GM04504 (cell line): ENCODE measurements at places on chromosomes 2 and 18.

DNA sequence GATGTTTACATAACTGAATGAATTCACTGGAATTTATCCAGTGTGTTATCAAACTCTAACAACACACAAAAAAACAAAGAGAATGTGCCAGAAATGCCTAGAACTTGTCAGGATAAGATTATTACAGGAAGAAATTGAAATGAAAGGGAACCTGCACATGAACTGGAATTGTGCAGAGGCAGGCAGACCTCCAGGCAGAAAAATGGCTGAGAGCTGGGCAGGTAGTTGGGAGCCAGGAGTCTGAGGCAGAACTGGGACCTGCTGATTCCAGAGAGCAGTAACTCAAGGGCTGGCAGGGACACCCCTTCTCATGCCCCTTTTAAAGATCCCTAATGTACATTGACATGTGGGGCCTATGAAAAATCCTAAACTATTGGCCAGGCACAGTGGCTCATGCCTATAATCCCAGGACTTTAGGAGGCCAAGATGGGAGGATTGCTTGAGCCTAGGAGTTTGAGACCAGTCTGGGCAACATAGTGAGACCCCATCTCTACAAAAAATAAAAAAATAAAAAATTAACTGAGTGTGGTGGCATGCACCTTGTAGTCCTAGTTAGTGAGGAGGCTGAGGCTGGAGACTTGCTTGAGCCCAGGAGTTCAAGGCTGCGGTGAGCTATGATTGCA is 674 bp upstream of the SP110 start:
- no peak for DNase-seq

GRCh38 chr2:89763581-89764485 is 1072.4 kb downstream of the RPIA start:
- DNase-seq, result no peak

- no peak for DNase-seq
These were observed 76.2 kb downstream of the KIAA2012 start for GRCh38 chr2:202149155-202149762.

GRCh38 chr2:240200230-240201051 is 60.0 kb upstream of the OTOS start:
- no peak for DNase-seq

GRCh38 chr2:36670881-36671595 is 25.5 kb upstream of the VIT start:
- DNase-seq, result no peak

- peak; percentile 67 for DNase-seq
These were observed 124.0 kb downstream of the MDH1 start for GRCh38 chr2:63712748-63713147.

DNA sequence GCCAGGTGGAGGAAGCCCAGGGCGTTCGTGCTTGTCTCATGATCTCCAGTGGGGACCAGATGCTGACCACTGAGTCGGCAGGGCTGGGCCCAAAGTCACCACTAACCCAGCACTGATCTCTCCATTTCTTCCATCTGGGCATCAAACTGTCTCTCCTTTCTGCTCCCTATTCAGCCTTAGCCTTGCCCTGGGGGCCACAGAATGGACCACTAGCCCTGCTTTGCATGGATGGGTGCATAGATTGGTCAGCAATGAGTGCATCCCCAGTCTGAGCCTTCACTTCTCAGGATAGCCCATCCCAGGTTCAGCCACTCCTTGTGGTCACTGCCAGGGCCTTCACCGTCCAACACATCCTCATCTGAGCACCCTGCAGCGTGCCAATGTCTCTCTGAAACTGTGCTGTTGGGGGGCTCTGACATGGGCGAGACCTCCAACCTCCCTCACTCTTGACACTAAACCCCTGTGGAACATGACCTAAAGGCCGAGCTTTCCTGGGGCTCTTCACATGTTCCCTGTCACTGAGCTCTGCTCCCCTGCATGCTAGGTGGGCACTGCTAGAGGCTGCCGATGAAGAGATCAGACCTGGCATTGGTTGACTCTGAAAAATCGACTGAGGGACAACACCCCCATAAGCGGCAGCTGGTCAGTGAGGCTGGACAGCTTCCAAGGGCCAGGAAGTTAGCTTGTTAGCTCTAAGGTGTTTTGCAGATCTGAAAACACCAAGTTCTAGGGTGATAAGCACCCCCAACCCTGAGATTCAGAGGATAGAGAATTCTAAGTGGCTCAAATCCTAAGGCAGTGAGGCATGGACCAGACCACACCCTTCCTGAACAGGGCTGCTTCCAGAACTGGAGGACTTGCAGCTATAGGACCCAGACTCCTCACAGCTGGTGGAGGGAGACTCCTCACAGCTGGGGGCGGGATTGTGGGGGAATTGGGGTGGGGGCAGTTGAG is 61.7 kb downstream of the HS1BP3 start:
- DNase-seq, result no peak
